Fibroblast of skin of scalp (primary cell): ENCODE measurements at places on chromosomes 3 and 15.

DNA sequence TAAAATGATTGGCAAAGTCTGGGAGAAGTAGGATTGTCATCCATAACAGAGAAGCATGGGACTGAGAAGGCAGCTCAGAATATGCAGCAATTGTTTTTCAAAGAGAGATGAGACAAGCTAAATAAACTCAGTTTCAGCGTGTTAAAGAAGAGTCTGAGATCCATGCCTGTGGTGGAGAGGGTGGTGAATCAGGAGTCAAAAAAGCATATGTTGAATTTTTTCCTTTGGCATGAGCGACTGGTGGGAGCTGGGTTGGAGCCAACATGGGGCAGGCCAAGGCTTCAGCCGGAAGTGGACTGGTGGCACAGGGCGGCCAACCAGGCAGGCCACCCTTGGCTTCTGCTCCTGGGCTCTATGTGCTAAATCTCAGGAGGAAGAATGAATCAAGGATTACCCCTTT, 102.0 kb downstream of the SST start:
- DNase-seq: peak; percentile 71

GRCh38 chr15:74203914-74204431, 1.4 kb upstream of the STRA6 start:
- DNase-seq: peak; percentile 75

GRCh38 chr3:177338697-177339219, 141.5 kb upstream of the TBL1XR1 start:
- no peak for DNase-seq

- DNase-seq: no peak
Observed at GRCh38 chr15:96246057-96246456, 84.4 kb upstream of the NR2F2 start.

DNA sequence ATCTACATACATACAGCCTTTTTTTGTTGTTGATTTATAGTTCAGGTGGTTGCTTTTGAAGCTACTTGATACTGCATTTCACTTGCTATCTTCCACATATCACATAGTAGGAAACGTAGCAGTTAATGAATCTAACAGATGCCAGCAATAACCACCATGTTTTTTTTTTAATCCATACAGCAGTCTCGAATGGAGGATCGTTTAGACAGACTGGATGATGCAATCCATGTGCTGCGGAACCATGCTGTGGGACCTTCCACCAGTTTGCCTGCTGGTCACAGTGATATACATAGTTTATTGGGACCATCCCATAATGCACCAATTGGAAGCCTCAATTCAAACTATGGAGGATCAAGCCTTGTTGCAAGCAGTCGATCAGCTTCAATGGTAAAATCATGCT, 123.2 kb upstream of the CGNL1 start:
- DNase-seq: peak; percentile 2

DNA sequence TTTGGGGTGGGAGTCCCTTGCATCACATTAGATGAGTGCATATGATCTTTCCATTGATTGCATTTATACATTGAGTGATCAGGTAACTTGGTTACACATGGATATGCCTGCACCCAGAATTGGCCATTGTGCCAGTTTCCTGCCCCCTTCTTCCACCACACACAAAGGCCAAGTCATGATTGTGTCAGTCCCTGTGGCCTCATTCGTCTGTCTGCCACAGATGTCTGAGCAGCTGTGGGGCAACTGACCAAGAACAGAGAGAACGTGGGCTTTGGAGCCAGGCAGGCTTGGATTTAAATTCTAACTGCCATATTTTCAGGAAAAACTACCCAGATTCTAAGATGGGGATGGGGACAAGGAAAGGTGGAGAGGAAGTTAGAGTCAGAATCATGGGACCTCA, 27.0 kb downstream of the CCNL1 start:
- DNase-seq: no peak

DNA sequence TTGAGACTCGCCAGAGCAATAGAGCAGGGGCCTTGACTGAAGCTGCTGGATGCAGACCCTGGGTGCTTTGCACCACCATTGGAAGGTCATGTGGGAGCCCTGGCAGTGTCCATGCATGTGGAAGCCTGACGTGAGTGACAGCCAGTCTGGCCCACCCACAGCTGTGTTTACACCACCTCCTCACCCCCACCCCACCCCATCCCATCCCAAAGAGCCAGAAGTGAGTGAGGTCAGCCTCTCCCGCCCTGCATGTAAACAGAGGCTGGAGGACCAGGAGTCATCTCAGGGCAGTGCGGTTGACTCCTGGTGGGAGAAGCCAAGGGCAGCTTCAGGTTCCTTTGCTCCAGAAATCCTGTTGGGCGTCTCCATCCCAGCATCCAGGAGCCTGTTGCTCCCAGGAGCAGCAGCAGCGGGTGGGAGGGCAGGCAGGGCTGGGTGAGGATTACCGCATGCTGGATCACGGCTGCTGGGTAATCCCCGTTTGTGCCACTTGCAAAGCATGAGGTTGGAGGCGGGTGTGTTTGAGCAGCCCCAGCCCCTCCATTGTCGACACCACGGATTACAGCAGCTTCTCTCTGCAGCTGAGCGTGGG, 44.6 kb downstream of the CORO2B start:
- no peak for DNase-seq

DNA sequence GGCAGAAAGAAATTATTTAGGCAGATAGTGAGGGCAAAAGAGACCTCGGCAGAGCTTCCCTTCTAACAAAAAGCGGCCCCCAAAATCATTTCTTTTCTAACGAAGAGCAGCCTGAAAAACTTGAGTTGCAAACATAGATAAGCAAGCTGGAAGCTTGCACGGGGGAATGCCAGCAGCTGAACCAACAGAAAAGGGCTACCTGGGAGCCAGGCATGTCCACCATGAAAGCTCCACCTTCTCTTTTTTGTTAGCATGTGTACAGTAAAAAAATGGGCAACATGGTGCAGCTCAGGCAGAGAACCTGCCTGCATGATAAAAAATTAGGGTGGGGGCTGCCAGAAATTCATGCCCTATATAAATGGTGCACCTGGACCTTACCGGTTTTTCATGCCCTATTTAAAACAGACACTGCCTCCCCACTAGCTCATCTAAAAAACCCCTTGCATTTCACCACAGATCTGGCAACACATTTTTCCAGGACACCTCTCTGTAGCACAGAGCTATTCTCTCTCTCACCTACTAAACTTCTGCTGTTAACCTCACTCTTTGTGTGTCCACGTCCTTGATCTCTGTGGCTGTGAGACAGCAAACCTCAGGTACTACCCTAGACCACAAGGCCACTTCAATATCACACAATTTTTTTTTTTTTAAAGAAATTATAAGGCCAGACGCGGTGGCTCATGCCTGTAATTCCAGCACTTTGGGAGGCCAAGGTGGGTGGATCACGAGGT, 18.7 kb downstream of the SLC33A1 start:
- no peak for DNase-seq

DNA sequence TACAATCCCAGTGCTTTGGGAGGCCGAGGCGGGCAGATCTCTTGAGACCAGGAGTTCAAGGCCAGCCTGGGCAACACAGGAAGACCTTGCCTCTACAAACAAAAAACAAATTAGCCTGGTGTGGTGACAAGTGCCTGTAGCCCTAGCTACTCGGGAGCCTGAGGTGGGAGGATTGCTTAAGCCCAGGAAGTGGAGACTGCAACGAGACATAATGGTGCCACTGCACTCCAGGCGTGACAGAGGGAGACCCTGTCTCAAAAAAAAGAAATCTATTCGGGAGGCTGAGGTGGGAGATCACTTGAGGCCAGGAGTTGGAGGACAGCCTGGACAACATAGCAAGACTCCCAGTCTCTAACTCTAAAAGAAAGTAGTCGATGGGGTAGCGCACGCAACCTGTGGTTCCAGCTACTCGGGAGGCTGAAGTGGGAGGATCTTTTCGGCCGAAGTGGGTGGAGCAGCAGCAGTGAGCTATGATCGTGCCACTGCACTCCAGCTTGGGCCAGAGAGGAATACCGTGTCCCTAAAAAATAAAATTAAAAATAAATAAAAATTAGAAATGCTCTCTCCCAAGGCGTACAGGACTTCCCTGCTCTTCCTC, 775 bp downstream of the C3orf33 start:
- DNase-seq: peak; percentile 24

DNA sequence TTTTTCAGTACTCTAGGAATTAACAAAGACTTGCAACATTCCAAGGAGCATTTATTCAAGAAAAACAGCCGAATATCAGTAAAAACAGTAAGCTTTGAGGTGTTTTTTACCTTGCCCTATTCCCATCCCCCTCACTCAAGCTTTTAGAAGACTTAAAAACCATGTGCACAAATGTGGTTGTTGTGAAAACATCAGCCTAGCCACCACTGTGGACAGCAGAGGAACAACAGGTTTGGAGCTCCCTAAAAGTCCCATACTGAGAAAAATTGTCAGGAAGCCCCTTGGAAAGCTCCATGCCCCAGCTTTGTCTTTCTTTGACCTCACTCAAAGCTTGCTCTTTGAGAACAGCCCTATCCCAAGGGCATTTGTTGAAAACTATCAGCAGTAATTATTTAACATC, 34.7 kb upstream of the RSL24D1 start:
- no peak for DNase-seq

DNA sequence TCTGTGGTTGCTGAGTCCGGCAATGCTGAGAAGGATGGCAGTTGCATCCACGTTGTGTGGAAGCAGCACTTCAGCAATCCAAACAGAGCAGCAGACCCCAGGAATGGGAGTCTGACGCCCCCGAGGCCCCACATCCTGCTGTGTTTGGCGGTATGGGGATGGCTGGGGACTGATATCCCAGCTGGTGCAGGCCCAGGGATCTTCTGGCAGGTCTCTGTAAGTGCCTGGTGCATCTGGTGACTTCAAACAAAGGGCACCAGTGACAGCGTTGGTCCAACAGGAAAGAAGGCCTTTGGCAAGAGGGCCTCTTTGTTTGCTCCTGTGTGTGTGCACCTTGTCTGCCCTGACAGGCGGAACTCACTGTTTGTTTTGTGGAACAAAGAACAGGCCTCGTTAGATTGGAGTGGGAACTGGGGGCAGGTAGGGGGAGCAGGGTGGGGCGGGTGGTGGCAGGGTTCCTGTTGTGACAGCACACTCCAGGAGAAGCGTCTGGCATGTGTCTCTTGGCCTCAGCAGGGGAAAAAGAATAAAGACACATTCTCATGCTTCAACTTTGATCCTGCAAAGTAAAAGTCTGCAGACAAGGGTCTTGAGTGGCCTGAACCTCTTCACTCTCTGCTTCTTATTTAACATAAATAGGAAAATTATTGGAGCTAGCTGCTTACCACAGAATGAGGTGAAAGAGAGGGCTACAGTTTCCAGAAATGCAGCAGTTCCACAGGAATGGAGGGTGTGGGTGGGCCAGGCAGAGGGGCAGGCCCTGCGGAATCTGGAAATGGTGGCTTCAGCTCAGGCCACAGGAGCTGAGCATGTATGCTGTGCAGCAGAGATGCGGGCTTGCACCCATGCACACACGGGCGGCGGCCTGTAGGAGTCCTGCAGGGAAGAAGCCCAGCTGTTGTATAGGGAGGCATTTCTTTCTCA, 94.5 kb upstream of the MYZAP start:
- no peak for DNase-seq

DNA sequence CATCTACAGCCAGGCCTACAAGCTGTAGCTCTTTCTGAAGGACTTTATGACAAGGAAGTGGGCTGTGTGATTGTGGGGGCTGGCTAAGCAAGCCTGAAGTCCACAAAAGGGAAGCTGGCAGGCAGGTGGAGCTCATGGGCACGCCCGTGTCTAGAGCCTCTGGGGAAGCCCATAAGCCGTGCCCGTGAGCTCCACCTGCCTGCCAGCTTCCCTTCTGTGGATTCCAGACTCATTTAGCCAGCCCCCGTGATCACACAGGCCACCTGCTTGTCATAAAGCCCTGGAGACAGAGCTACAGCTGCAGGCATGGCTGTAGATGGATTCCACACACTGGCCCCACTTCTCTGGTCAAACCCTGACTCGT, 15.2 kb downstream of the EFCC1 start:
- DNase-seq: no peak

DNA sequence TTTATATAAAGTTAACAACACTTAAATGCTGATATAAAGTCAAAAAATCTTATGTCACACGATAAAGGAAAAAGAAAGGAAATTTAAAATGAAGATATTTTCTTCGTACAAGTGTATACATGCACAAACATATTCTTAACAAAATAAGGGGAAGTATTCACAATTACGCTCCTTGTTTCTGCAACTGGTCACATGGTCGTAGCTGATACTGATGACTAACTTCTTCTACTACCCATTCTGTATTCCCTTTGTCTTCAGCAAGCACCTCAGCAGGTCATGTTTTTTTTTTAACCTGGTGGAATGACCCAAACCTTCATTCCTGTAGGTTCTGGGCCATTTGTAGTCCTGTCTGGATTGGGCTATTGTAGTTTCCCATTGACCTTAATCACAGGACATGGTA, 30.0 kb upstream of the CMTM8 start:
- no peak for DNase-seq

- DNase-seq: no peak
Observed at GRCh38 chr3:124601190-124601589, 129.1 kb upstream of the UMPS start.
